ENCODE measurements at places on chromosomes 1 and 21.
A peak's percentile ranks its signal among the peaks of the same experiment; 100 is the strongest.

GRCh38 chr1:94024104-94024792 is 96.7 kb downstream of the ABCA4 start:
- no peak for DNase-seq

DNA sequence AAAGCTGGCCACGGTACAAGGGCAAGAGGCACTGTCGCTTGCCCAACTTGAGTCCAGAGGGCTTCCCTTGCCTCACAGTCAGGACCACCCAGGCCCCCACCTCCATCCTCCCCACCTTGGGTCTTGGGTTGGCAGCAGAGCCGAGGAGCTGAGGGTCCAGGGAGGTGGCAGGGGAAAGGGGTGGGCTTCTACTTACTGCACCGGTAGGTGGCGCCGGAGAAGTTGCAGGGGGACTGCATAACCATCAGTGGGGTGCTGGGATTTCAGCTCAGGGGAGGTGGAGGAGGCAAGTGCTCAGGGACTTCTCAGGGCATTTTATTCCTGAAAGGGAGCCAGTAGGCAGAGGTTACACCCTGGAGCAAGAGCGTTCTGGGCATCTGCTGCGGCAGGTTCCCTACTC is 44.0 kb downstream of the TRIM62 start:
- peak; percentile 52 for DNase-seq

DNA sequence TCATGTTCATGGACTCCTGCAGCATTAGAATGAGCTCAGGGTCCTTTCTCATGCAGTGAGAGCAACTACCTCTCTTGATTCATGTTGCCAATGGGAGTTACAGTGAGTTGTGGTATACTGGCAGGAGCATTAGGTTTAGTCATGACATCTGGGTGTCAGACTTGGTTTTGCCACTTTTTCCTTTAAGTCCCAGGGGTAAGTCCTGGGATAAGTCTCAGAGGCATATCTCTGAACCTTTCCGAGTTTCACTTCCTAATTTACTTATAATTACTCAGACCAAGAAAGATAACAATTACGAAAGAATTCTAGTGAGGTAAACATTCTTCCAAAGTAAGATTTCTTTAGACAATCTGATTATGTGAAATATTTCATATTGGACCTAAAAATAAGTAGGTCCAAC is 606.0 kb downstream of the SMYD3 start:
- DNase-seq: no peak

- DNase-seq: no peak
Measured at GRCh38 chr1:7761103-7761502, 10.0 kb upstream of the VAMP3 start.

DNA sequence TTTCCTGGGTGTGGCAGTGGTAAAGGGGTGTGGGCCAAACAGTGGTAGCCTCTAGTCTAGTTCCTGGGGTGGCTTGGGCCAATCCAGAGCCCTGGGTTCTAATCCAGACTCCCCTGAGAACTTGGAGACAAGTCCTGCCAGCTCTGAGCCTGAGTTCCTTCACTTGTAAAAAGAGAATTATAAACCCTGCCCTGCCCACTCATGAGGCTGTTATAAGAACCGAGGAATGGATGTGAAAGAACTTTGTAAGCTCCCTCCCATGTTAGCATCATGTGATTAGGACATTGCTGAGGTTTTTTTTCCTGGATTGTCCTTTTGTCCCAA is 131.0 kb downstream of the RRAGC start:
- no peak for DNase-seq

DNA sequence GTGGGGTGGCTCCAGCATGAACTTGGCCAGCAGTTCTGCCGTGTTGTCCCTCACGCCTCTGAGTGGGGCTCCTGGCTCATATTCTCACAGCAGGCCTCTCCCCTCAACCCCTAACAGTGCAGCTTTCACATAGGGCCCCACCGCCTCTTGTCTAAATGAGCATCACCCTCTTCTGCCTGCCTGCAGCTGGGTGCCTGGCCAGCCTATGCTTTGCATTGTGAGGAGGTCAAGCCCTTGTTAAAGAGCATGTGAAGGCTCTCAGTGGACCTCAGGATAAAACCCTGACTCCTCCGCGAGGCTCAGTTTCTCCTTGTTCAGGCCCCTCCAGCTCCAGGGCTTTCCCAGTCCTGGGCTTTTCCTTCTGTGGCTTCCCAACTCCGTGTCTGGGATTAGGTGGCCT is 34.8 kb downstream of the CRYAA start:
- peak; percentile 2 for DNase-seq

DNA sequence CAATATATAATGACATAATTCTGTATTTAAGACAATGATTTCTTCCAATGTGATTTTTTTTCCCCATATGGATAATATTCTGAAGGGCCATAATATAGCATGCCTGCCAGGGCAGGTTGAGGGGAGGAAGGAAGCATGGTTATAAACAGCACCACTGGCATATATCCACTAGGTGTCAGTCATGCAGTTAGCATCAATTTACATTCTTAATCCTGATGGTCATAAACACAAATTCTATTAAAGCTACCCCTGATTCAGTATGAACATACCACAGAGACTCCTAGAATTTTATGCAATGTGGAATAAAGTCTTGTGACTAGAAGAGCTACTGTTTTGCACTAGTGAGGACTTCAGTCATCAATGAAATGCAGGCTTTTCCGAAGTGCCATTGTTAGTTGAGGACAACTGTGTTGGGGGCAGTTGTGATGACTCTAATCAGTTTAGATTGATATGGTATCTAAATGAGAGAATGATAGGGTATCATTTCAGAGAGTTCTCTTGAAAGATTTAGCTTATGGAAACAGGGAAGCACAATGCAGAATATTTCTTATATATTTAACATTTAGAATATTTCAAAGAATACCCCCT is 342.7 kb upstream of the NR5A2 start:
- peak; percentile 20 for DNase-seq

DNA sequence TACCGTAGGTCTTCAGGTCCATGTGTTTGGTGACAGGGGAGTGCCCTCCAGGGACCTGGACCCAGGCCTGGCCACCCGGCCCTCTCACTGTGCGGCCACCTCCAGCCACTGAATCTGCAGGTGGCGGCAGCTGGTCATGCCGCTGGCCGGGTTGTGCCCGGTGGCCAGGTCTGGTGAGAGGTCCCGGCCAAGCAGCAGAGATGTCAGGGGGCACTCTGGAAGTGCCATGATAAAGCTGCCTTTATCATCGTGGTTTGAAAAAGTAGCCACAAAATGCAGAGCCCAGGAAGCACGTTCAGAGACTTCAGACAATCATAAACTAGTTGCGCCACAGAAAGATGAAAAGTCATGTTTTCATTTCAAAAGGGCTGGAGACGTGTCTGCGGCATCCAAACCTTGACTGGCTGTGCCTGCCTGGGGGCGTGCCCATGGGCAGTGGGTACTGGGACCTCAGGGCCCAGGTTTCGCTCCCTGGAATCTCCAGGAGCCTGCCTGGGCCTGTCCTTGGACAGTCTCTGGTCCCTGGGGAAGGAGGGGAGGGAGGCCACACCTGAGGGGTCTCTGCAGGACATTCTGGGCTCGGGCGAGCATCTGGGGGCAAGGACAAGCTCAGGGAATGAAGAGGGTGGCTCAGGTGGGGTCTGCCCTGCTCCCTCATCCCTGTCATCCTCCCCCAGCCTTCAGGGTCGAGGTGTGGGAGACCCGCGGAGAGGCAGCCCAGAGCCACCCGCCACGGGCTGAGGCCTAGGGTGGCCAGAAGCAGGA is 44.9 kb downstream of the COL18A1 start:
- DNase-seq: no peak

DNA sequence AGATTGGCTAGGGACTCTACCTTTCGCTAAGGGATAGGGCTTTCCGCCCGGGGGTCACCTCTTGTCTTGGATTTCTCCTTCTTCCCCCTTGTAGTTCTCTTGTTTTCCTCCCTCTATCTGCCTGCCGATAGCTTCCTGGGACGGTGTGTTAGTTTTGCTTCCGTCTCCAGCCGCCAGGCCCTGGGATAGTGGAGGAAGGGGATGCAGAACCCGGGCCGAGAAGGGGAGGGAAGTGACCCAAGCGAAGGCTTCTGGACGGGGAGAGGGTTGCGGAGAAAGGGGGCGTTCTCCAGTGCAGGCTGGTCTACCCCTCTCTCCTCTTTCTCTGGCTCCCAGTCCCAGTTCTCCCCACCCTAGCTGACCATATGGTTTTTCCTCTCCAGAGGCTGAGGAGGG is 871 bp downstream of the TUFT1 start:
- DNase-seq: peak; percentile 39

GRCh38 chr1:201119206-201120197 is 7.3 kb upstream of the CACNA1S start:
- DNase-seq: peak; percentile 56

DNA sequence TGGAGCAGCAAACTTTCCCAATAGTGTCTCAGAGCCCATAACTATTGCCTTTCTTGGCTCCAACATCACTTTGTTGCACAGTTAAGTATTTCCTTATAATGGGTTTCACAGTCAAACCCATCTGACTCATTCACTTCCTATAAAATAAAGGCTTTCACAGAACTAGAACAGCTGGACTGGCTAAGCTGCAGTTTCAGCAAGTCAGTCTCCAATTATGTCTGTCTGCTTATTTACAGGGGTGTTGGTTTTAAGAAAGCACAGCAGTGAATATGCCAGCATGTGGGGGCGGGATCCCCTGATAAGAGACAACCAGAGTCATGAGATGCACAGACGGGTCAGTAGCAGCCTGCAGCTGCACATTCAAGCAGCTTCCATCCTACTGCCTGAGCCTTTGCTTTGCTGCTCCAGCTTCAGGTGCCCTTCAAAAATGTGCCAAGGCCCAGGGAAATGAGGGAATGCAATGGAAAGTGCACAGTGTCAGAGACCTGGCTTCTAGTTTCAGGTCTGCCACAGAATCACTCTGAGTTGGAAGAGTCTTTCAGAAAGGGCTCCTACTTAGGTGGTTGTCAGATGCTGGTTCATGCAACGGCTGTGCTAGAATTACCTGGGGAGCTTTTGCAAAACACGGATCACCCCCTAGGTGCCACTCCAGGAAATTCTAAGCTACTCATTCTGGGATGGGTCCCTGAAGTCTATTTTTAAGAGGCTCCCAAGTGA is 24.8 kb downstream of the RNF19B start:
- peak; percentile 58 for DNase-seq

- peak; percentile 70 for DNase-seq
Measured at GRCh38 chr1:65148548-65149350, 746 bp downstream of the AK4 start.

GRCh38 chr21:24420689-24421088 is 1186.6 kb downstream of the MRPL39 start:
- no peak for DNase-seq

DNA sequence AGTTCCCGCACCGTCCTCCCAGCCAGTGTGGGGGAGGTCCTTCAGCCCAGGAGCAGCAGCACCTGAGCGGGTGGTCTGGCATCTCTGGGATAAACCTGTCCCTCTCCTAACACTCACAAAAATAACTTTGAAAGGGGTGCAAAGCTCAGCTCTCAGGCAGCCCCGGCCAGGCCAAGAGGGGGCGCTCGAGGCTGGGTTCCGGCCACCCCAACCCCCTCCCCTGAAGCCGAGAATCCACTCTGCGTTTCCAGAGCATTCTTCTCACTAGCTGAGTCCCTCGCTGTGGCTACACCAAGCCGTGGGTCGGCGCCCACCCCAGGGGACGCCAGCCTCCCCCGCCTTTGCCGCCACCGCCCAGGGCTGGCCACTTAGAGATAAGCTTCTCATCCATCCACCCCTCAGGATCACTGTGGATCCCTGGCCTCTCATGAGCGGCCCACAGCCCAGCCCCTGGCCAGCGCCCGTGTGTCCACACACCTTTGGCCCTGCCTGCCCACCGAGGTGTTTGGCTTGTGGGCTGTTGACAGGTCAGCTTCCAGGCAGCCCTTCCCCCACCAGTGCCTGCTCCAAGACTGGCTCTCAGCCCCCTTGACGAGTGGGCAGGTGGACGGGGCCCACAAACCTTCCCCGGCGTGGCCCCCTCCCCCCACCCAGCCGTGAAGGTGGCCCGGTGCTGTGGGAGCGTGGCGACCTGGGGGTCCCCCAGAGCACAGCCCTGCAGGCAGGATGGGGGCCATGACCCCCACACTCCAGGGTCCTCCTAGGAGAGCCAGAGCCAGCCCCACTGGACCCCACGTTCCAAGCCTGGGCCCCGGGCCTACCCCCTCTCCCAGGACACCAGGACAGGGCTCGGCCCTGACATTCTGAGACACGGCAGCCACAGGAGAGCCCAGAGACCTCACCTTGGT is 1.9 kb downstream of the FTCD start:
- DNase-seq: peak; percentile 76

- DNase-seq: no peak
Measured at GRCh38 chr1:58620926-58621325, 43.9 kb upstream of the TACSTD2 start.

DNA sequence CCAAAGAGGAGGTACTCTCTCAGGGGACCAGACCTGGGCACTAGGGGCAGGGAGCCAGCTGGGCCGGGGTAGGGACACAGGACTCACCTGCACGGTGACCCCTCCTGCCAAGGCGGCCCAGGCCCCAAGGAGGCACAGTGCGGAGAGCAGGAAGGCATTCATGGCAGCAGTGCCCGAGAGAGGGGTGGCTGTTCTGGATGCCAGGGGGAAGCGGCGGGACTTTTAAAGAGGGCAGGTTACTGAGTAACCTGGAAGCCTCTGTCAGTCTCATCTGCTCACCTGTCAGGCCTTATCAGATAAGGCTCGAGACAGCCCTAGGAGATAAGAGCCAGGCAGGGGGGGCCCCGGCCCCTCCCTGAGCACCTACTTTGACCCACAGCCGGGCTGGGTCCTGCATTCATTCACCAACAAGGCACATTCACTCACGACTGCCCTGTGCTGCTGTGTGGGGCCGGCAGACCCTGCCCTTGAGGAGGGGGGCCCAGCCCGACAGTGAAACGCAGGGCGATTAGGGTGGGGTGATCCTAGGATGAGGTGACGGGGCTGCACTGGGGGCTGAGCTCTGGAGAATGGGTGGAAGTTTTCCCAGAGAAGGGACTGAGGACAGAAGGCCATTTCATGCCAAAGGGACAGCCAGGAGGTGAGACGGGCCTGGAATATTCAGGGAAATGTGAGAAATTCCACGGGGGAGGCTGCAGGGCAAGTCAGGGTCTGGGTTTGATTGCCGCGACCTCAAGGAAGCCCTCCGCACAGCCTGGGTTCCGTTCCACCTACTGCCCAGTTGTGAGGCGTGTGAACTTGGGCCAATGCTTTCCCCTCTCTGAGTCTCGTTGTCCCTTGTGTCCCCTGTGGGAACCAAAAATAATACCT is at the start of gene GUCA2A:
Gene GUCA2A (minus strand): TSS at position 195 of the 870 bp plus-strand sequence. CDS start 33 bp downstream, at position 162.
- DNase-seq: no peak

DNA sequence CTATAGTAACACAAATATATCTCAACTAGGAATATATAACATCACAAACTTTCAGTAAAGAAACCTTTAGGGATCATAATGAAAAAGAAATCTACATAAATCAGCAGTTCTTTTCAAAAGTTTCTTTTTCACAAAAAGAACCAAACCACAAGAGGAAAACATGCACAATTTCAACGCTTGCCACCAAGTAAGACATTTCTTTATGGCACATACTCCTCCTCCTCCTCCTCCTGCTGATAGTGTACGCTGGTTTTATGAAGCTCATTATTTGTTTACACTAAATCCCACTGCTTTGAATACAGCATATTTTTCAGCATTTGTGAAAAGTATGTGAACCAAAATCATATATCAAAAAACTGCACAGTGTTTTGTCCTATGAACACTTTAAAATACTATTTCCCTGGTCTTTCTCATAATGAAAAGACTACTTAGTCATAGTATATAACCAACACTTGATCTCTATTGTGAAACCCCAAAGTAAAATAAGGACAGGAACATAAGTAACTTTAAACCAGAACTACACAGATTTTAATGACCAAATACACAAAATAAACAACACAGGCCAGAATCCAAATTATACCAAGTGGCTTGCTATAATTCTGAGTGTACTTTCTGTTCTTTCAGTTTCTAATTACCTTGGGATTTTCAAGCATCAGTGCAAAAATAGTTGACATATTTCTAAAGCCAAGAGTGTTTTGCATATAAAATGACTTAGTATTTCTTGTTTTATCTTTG is 184.2 kb downstream of the EIF4G3 start:
- DNase-seq: no peak

GRCh38 chr1:226063977-226064815 is 1.7 kb downstream of the H3-3A start:
- no peak for DNase-seq

All from right hindlimb (tissue), 1 donor.